ENCODE measurements at places on chromosomes 4 and X.
A peak's percentile ranks its signal among the peaks of the same experiment; 100 is the strongest.

- no peak for DNase-seq
These were observed 1.0 kb downstream of the SH3BGRL start for GRCh38 chrX:81202943-81203342.

- no peak for DNase-seq
These were observed at the start of gene PLAC8 for GRCh38 chr4:83114576-83114975. Gene PLAC8 (minus strand): TSS chr4:83114729. CDS start chr4:83107921, 6,808 bp downstream.

DNA sequence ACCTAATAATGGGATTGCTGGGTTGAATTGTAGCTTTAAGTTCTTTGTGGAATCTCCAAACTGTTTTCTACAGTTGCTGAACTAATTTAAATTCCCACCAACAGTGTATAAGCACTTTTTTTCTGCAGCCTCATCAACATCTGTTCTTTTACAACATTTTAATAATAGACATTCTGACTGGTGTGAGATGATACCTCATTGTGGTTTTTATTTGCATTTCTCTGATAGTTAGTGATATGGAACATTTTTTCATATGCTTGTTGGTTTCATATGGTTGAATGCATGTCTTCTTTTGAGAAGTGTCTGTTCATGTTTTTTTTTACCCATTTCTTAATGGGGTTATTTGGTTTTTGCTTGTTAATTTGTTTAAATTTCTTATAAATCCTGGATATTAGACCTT, 1718.9 kb downstream of the C4orf33 start:
- no peak for DNase-seq

GRCh38 chr4:56874923-56875322, 32.8 kb upstream of the REST start:
- DNase-seq: no peak

DNA sequence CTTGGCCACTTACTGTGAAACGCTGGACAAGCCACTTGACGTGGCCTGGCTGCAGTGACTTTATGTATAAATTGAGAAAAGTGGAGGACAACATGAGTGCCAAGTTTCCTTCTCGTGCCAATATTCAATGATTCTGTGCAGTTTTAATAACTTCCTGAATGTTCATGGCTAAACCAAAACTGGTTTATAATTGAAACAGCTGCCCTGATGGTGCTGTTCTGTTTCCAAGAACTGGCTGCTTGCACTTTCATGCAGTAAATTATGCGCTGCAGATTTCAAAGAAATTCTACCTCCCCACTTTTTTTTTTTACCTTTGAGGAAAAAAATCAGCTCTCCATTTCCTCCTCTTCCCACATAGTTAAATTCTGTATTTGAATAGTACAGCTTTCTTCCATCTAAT, 205.2 kb upstream of the CASK start:
- DNase-seq: no peak

- DNase-seq: no peak
These were observed 5.7 kb downstream of the CYP2U1 start for GRCh38 chr4:107937040-107937439.

DNA sequence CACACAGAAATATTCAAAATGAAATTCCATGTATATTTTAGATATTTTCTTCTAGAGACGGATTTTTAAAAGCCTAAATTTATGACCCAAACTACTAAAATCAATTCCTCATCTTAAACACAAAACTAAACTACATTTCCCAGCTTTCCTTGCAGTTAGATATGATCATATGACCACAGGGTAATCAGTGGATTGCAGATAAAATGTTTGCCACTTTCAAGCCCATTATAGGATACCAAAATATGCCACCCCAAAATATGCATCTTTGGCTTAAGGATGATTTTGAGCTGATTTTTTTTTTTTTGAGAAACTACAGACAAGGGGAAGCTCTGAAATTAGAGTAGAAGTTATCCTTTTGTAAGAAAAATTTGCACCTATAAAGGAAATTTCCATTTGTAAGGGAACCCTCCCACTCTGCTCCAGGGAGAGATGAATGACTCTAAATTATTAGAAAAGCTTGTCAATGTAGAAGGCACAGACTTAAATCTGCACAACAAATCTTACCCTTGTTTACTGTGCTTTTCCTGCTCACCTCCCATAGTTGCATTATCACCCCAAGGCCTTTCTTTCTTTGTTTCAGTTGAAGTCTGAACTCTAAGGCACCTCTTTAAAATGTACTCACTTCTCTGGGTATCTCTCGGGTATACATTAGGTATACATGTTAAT, 503.0 kb downstream of the PDHA2 start:
- no peak for DNase-seq

DNA sequence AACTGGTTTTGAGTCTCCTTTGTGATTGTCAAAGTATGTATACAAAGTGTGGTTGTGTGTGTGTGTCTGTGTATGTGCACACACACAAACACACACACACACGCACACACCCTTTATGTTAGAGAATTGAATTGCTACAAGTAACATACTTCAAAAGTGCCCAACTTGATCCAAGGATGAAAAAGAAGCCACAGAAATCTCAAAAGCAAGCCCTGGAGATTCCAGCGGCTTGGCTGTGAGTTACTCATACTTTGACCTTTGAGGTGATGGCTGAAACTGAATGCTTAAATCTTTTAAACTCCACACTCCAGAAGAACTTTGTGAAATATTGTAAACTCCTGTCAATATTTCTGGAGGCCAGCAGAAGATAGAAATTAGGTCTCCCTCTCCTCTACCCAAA, 168.4 kb upstream of the NRK start:
- DNase-seq: no peak

DNA sequence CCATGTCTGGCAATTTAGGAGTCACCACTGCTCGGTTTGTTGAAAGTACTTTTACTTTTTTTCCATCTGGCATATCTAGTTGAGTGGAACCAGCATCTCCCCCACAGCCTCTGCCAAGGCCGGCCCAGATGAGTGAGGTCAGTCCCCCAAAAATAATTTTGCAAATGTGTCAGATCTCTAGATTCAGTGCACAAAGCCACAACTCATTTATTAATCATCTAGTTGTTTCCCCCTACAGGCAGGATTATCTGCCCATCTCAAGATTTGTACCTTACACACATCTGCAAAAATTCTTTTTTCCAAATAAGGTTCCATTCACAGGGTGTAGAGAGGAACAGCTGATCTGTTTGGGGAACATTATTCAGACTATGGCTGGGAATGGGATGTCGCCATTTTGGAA, 174.0 kb upstream of the MXRA5 start:
- DNase-seq: no peak

GRCh38 chr4:91826186-91826585, 477.6 kb upstream of the GRID2 start:
- no peak for DNase-seq

DNA sequence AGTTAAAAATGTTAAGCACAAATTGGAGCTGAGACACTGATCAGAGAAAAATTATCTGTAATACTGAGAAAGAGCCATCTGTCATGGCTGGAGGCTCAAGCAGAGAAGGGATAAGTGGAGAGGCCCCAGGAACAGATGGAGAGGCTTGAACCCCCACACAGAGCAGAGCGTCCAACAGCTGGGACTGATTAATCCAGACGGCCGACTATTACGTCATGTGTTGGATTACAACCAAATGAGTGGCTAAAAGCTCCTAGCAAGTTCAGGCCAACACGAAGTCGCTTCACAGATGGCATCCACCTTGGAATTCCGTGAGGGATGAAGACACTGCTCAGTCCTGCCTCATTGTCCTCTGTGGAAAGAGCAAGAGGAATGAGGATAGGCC, 57.7 kb upstream of the ATXN3L start:
- no peak for DNase-seq

DNA sequence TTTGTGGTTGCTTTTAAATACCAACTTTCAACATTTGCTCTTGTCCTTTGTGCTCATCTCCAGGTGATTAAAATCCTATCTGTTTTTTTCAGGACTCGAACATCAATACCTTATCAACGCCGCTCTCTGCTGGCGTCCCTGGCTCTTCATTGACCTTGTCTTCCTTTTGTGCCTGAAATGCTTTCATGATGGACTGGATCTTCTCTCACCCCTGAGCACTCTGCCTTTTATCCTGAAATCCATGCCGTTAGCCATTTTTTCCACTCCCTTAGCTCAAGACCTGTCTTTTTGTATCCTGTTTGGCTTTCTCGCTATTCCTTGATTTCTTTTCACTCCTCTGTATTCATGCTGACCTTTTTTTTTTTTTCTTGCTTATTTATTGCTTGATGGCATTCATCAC, 549.5 kb upstream of the CPEB2 start:
- DNase-seq: no peak

GRCh38 chr4:181525634-181526033, 717.6 kb upstream of the TENM3 start:
- DNase-seq: no peak

DNA sequence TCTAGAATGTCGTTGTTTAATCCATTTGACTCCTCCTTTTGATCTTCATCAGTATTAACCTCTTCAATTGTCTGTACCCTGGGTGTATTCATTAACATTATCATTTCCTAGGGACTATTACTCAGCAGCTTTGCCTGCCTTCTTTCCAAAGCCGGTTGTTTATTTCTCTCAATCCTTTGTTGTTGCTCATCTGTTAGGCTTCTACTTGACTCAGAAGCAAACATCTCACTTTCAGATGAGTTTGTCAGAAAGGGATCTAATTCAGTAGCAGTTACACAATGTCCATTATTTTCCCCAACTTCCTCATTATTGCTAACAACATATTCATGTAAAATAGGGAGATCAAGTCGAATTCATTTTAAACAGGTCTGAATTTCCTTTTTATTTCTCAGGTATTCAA, 22.1 kb upstream of the HSD17B10 start:
- DNase-seq: no peak

- no peak for DNase-seq
These were observed 80.0 kb downstream of the JAKMIP1 start for GRCh38 chr4:6120361-6120760.

- DNase-seq: no peak
These were observed 14.7 kb upstream of the NAA11 start for GRCh38 chr4:79340568-79340967.

GRCh38 chr4:79185526-79186045, 140.3 kb downstream of the NAA11 start:
- no peak for DNase-seq

GRCh38 chrX:40392599-40392998, 188.2 kb upstream of the ATP6AP2 start:
- peak; percentile 3 for DNase-seq

DNA sequence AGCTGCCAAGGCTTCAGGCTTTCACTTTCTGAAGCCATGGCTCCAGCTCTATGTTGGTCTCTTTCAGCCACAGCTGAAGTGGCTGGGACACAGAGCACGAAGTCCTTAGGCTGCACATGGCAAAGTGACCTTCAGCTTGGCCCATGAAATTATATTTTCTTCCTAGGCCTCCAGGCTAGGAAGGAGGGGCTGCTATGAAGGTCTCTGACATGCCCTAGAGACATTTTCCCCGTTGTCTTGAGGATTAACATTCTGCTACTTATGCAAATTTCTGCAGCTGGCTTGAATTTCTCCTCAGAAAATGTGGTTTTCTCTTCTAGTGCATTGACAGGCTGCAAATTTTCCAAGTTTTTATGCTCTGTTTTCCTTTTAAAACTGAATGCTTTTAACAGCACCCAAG, 99.8 kb upstream of the KCNIP4 start:
- DNase-seq: no peak
